ENCODE measurements at places on chromosomes 7 and 10.

GRCh38 chr10:110848106-110848505, 23.6 kb upstream of the PDCD4 start:
- DNase-seq = no peak

- no peak for DNase-seq
Observed at GRCh38 chr7:139591550-139592195, 68.2 kb downstream of the CLEC2L start.

GRCh38 chr7:10799475-10799874, 174.2 kb upstream of the PHF14 start:
- no peak for DNase-seq

- DNase-seq = peak; percentile 57
Observed at GRCh38 chr7:95180-95862, 97.0 kb upstream of the FAM20C start.

GRCh38 chr7:111400088-111400487, 162.2 kb downstream of the IMMP2L start:
- no peak for DNase-seq

- DNase-seq = no peak
Observed at GRCh38 chr10:22030421-22030820, 26.9 kb upstream of the DNAJC1 start.

DNA sequence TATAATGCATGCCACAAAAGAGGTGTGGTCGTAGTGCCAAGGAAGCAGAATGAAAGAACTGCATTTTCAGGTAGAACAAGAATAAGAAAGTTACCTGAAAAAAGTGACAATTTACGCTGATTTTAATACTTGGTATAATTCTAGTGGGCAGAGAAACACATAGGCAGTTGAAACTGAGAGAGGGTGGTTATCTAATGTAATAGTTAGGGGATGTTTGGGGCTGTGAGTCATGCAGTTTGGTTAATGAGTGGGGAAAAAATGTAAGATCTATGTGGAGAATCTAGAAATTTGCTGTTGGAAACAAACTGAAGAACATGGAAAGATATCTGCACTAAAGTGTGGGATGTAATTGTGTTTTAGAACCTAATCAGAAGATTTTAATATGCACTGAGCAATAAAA, 33.7 kb downstream of the ZNF37A start:
- DNase-seq = no peak
